ENCODE measurements at places on chromosomes 4 and X.

DNA sequence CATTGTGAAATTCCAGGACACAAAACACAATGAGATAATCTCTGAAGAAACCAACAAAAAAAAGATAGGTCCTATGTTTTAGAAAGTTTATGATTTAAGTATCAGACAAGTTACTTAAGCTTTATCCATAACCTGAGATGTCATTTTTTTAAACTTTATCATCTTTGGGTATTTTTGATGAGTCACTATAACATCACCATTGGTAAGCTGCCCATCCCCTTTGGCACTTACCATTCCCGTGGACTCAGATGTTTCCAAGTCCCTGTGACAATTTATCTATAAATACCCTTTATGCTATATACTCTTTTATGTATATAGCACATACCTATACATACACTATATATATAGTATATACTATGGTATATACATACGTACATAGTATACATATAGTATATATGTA, 198.9 kb upstream of the GEMIN8 start:
- DNase-seq: peak; percentile 29

GRCh38 chr4:80201252-80202151, 4.2 kb downstream of the PRDM8 start:
- DNase-seq: peak; percentile 46

DNA sequence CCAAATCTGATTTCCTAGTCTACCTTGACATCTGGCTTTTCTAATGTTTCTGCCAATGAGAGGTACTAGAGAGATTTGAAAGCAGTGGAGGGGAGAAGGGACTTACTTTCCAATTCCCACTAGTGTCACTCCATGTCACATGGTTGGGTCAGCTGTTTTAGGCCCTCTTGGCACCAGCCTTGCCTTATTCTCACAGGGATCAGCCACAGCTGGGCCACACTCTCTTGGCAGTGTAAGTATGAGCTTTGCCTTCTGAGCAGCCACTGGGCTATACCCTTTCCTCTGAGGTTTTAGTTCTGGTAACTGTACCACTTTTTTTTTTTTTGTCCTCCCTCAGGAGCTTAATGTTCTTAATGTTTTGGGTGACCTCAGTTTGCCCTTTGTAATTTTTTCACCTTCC, 10.2 kb upstream of the ADH1C start:
- DNase-seq: no peak

DNA sequence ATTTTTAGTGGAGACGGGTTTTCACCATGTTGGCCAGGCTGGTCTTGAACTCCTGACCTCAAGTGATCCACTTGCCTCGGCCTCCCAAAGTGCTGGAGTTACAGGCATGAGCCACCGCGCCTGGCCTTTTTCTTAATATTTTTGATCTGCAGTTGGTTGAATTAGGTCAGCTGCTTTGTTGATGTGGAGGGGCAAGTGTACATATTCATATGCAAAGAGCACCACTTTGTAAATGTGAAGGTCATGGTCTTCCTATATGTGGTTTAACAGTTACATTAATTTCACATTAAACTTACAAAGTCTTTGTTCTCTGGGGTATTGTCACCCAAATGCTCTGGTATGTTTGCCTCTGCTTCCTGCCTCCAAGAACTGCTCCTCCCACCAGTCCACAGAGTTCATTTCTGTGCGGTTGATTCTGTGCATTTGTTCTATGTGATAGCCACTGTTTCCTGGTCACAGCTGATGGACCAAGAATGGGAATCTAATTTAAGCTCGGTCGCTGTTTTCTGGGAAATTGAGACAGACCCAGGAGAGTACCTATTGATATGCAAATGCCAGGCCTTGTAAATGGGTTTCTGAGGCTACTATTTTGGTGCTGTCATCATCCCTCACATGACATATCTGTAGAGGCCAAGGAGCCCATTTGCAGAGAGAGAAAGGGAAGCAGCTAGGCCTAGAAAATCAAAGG, 26.9 kb upstream of the HPSE start:
- DNase-seq: no peak

DNA sequence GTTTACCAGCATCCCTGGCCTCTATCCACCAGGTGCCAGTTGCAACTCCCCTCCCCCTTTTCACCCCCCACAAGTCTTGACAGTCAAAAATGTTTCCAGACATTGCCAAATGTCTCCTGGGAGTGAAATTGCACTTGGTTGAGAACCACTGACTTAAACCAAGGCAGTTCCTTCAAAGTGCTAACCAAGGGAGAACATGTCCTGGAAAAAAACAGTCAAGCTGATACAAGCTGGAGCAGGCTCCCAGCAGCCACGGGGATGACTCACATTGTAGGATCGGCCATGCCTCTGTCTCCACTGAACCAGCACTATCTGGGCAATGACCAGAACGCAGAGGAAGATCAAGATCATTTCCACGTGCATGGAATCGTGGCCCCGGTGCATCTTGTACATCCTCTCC, 11.4 kb downstream of the RNF175 start:
- peak; percentile 96 for DNase-seq

DNA sequence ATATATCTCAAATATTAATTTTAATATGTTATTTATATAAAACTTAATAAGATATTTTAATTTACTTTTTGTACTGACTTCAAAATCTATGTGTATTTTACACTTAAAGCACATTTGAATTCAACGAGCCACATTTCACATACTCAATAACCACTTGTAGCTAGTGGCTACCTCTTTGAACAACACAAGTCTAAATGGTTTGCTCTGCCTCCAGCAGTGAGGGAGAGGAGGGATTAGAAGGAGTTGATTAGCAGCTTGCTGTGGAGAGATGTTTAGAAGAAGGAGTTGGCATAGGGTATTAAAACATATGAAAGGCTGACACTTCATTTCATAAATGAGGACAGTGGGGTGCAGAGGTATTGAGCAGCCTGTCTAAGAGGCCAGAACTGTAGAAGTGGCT, 124.0 kb downstream of the ARHGAP24 start:
- no peak for DNase-seq

GRCh38 chr4:7968262-7968896, 28.7 kb upstream of the AFAP1 start:
- no peak for DNase-seq

- no peak for DNase-seq
Measured at GRCh38 chrX:106931831-106932491, 11.8 kb downstream of the CLDN2 start.

GRCh38 chr4:139847602-139848001, 182.0 kb downstream of the MGST2 start:
- no peak for DNase-seq

- peak; percentile 85 for DNase-seq
Measured at GRCh38 chrX:150841456-150842197, 56.8 kb downstream of the CD99L2 start.

DNA sequence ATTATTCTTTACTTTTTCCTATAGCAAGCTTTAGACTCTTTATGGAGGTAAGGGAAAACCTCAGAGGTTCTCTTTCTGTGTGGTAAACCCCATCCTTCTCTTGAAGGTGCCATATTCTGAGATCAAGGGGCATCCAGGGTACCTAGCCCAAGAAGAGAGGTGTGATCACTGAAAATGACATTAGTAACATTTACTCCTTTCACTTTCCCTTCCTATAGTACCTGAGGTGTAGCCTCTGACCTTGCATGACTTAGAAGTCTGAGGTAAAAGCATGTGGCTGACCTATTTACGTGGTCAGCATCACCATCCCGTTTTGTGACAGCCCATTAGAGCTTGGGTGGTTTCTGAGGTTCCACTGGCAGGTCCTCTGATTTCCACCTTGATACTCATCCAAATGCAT, 25.7 kb downstream of the SGMS2 start:
- no peak for DNase-seq
